ENCODE measurements at places on chromosomes 2 and 18.

DNA sequence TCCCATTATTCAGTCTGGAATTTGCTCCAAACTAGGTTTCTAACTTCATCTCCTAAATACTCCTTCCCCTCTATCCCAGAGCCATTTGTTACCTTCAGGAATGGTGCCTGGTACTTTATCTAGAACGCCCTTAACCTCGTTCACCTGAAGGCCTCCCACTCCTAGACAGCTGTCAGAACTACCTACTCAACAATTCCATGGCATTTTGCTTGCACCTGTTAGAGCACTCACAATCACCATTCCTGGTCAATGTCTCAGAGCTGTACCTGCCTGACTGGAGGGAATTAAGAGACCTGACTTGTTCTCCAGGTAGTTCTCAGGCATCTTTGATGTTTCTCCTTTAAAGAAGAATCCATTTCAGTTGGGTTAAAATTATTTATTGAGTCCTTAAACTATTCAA lies 88.9 kb downstream of the GAREM1 start:
- no peak for DNase-seq

DNA sequence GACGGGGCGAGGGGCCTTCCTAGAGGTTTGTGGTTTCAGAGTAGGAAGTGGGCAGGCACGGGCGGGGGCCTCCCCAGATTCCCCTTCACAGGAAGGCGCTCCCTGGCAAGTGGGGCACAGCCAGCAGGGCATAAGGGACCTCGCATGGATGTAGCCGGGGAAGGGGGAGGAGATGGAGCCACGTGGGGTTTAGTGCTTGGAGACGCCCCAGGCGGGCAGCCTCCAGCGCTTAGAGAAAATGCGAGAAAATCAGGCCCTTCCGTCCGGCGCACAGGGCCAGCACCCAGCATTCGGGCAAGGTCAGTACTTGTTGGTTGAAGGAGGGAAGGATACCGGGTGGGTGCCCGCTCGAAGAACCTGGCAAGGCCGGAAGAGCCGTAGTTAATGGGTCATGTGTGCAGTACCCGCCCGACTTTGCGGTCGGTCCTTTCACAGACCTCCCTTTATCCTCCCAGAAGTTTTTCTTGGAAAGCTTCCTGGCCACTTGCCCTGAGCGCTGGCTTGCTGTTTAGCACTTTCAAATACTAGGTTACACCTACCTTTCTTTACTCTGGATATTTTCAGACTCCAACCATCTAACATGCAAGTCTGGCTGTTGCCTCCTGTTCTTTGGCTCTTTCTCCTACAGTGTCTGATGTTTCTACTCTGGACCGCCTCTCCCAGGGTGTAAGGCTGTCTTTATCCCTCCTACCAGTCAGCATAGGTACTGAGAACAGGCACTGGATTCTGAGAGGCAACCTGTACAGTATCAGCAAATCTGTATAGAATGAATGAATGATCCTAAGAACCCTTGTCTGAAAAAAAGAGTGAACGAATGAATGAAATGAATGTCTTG lies 78.1 kb downstream of the CIB4 start:
- peak; percentile 52 for DNase-seq

- DNase-seq: no peak
Measured at GRCh38 chr18:78724214-78724914, 255.3 kb upstream of the SALL3 start.

GRCh38 chr2:118061135-118061955 lies 26.9 kb upstream of the INSIG2 start:
- peak; percentile 26 for DNase-seq

- no peak for DNase-seq
Measured at GRCh38 chr2:72278046-72278445, 130.4 kb upstream of the CYP26B1 start.

- DNase-seq: no peak
Measured at GRCh38 chr2:2808551-2809058, 477.5 kb upstream of the MYT1L start.

- no peak for DNase-seq
Measured at GRCh38 chr2:40036241-40036640, 257.2 kb upstream of the THUMPD2 start.

DNA sequence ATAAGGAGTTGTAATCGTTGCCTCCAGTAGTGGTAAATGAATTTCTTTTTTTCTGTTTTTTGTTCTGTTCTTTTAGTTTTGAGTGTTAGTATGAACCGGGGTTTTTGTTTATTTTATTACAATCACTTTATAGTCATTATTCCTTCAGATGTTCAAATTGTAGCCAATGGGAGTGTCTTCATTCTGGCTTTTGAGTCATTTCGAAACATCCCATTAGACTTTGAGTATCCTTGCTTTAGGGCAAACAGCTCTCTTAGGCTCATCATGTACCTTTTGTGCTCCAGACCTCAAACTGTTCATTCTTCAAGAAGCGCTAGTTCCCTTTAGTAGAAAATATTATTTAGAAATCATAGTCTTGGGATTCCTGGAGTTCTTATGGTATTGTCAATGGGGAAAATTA lies 54.2 kb upstream of the PAX3 start:
- DNase-seq: no peak

DNA sequence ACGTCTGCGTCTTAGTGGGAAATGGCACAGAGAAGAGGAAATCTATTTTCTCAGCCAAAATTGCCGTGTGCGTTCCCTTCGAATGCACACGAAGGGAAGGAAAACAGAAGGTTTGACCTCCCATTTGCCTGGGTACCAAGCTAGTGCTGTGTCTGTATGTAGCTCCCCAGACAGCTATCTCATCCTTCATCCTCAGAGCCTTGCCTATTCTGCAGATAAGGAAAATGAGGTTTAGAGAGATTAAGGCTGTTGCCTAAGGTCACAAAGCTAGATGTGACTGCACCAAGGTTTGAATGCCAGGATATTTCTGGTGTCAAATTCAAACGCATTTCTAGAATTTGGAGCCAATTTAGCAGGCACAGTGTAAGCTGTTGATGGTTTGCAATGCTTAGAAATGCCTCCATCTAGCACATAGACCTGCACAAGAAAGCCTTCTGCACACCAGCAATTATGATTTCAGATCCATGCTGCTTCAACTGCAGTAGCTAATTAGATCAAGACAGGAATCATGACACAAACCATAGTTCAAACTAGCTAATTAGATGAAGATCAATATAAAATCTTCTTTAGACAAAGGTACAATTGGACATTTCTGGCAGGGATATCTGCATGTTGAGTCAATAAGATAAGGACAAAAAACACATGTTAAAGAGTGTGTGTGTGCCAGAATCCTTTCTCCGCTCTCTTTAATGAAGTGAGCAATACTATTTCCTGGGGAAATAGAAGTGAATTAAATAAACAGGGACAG lies 115.1 kb downstream of the CMPK2 start:
- no peak for DNase-seq

DNA sequence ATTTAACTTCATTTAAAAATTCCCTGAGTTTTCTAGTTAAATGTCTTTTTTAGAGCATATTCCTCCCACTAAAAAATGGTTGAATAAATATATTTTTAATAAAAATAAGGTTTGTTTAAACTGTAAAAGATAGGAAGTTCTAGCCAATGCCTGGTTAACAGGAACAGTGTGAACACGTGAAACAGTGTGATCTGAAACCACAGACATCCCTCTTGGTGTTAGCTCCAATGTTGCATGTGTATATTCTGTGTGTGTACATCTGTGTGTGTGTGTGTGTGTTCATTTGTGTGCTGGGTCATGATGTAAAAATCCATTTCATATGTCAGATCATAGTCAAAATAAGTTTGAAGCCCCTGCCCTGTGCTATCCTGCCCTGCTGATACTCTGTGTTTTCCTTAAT lies 6.1 kb upstream of the SOX11 start:
- DNase-seq: no peak

- DNase-seq: no peak
Measured at GRCh38 chr2:128801576-128801975, 482.9 kb upstream of the HS6ST1 start.

DNA sequence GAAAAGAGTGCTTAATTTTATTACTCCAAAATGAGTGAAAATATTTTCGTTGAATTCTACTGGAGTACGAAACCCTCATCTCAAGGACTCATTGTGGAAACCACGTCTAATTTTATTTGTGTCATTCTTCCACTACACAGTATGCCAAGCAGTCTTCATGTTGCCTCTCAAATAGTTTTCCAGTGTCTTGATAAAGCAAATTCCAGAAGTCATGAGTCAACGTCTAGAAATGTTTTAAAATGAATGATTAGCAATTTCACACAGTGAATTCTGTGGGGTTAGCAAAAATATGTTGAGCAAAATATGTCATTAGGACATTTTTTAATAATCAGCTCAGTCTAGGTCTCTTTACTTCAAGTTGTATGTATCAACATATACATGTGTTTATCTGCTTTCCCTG lies 865.5 kb downstream of the DSC3 start:
- DNase-seq: no peak

- DNase-seq: peak; percentile 38
Measured at GRCh38 chr18:12883372-12883683, 709 bp downstream of the PTPN2 start.

- peak; percentile 32 for DNase-seq
Measured at GRCh38 chr2:227163485-227163997, 464 bp downstream of the COL4A4 start.

DNA sequence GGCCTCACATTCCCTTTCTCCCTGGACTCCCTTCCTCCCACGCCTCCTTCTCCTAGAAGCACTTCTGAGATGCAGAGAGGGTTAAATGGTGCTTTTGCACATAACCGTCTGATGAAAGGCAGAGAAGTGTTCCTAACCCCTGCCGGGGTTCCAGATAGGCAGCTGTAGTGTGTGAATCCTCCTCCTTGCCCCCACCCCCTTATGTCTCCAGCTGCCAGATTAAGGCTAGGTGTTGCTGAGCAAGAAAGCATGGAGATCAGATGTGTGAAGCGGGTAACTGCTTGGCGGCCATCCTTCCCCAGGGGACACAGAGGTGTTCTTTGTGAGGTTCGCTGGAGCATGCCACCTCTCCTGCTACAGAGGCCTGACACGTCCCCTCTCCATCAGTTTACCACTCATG lies 88.3 kb downstream of the NRP2 start:
- DNase-seq: no peak

GRCh38 chr2:223635080-223635479 lies 32.9 kb upstream of the SCG2 start:
- no peak for DNase-seq

DNA sequence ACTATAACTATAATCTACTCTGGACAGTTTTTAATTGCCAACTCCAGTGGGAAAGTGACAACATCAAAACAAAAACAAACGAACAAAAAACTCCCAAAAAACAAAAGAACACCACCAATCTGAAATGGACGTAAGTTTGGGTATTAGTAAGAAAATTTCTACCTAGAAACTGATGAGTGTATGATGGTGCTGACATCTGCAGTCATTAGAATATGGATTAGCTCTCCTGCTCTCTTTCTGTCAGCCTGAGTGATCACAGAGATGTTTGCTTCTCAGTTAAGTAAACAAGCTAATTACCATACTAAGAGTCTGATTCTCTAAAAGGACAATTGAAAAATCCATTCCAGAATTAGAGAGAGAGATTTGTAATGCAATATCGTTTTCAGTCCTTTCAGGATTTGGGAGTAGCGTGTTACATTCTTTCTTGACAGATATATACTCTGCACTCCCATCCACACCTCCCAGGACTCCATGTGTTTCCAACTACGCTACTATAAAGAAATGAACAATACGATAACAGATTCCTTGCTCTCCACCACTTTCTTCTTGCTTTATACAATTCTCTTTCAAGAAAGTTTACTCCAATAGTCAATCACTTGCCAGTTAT lies 1347.4 kb upstream of the PIK3C3 start:
- DNase-seq: no peak

DNA sequence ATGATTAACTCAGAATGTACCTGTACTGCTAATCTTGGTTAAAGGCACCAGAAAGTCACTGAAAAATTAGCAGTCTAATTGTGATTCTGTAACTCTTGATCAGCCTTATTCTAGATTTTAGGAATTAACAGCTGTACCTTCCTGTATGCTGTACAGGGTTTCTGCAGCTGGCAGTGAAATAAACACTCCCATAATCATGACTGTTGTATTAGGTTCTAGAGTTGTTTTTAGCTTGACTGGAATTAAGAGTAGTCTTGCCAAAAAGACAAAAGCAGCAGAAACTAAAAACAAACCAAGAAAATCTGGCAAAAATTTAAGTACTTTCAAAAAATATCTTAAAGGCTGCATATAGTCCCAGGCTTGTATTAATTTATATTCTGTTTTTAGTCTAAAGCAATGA lies 103.5 kb downstream of the SOS1 start:
- no peak for DNase-seq

Measured in iPS-NIHi11 (cell line).